ENCODE measurements at places on chromosomes 16 and 17.

DNA sequence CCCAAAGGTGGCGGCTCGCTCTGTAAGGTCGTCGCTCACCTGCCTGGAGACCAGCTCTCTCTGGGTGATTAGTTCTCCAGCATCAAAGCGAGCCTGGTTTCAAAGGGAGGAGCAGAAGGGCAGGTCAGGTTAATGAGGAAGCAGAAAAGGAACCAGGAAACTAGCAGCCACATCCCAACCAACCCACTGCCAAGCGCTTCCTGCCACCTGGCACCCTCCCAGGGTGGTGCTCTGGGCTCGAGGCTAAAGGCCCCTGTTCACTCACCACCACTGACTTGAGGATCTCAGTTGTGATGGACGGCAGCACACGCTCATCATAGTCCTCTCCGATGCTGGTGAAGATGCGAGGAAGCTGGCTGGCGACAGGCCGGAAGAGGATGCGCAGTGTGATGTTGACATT lies 5.6 kb downstream of the PHB1 start:
- no peak for DNase-seq

DNA sequence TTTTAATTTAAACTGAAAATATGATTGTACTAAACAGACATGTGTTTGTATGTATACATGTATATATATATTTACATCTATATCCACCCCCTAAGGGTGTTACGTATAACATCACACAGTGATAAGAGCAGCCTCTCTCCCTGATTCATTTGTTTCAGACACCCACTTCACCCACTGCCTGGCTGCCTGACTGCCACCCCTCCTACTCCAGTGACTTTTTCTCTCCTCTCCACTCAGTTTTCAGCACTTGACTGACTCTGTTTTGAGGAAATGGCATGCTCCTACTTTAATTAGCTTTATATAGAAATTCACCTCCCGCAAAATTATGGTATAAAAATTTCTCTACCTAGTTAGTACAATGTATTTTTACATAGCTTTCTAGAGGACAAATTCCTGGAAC lies 20.0 kb downstream of the BFAR start:
- DNase-seq = no peak

- DNase-seq = no peak
These were observed 775 bp upstream of the TERB1 start for GRCh38 chr16:66802159-66802558.

DNA sequence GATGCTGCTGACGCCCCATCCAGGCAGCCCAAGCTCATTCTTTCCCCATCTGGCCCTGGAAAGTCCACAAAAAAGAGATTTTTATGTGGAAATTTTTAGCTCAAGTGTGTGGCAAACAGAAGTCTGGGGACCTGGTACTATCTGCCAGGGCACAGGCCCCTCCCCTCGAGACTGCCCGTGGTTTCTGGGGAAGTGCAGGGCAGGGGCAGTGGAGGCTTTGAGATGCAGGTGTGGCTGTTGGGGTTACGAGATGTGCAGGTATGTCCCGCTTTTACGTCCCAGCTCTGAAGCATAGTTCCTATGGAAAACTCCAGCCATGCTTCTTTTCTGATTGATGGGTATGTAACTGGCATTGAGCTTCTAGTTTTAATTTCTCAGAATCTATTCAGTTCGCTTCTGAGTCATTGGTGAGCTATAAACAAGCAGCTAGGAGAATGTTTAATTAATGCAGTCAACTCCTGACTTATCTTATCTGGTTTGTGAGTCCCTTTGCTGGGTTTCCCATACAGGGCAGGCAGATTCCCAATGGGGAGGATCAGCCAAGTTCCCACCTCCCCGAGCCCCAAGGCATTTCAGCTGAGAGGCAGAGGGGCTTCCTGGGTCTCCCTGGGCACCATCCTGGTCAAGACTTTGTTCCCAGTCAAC lies 16.2 kb downstream of the TBX4 start:
- no peak for DNase-seq

GRCh38 chr17:9844153-9844552 lies 18.4 kb downstream of the GLP2R start:
- DNase-seq = no peak

- DNase-seq = no peak
These were observed 79.0 kb upstream of the CDH11 start for GRCh38 chr16:65200857-65201256.

DNA sequence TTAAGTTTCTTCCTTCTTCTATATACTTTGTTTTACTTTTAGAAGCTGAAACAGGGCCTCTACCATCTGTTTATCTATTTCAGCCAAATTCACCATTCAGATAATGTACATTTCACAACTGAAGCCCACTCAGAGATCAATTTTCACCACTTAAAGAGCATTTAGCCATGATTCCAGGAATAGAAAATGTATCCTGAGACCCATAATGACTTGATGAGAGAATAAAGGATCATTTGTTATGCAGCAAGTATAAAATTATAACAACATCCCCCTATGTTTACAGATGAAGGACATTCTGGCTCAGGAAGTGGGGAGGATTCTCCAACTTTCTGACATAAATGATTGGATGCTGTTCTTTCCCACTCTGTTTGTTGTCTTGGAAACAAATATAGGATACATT lies 962.1 kb upstream of the EEF2KMT start:
- DNase-seq = no peak

DNA sequence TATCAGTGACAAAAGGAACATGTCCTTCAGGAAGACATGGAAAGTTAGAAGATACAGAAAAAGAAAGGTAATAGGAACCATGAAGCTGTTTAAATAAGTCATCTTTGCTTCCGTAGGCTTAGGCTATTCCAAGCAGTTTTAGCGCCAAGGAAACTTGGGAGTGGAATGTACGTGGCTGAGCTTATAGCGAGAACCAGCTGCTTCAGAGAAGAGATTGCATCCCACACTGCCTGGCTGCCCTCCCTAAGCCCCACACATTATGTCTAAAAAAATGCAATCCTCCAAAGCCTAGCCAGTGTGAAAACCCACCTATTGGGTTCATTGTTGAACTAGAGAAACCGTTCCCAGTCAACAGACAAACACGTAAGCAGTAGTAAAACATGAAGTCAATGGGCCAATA lies 149.9 kb downstream of the SLC39A11 start:
- DNase-seq = no peak

GRCh38 chr17:62870030-62870541 lies 62.0 kb upstream of the MARCHF10 start:
- no peak for DNase-seq

DNA sequence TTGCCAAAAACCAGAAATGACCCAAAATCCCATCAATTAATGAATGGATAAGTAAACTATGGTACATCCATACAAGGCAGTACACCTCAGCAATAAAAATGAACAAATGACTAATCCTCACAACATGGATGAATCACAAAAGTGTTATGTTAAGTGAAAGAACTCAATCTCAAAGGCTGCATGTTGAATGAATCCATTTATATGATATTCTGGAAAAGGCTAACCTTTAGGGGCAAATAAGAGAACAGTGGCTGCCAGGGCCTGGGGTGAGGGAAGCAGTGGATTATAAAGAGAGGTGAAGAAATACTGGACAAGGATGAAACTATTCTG lies 46.1 kb upstream of the MSI2 start:
- DNase-seq = no peak

- DNase-seq = no peak
These were observed 37.7 kb downstream of the REXO5 start for GRCh38 chr16:20844054-20844453.

GRCh38 chr17:55294042-55294751 lies 29.4 kb downstream of the HLF start:
- no peak for DNase-seq

Measured in activated CD4-positive, alpha-beta T cell treated with anti-CD3 and anti-CD28 coated beads, Interleukin-2, Interleukin-4, amounts not matched to agents 100 ng/mL and 50 ng/mL, durations not matched to agents 16 hours and 8 hours (primary cell).